Activated T-helper 2 cell treated with anti-CD3 and anti-CD28 coated beads, Interferon-gamma antibody, Interleukin-2, Interleukin-4, amounts not matched to agents 10 μg/mL and 5 μg/mL and 100 μg/mL, durations not matched to agents 14 hours and 24 hours and 36 hours (primary cell): ENCODE measurements at places on chromosomes 1 and 21.

DNA sequence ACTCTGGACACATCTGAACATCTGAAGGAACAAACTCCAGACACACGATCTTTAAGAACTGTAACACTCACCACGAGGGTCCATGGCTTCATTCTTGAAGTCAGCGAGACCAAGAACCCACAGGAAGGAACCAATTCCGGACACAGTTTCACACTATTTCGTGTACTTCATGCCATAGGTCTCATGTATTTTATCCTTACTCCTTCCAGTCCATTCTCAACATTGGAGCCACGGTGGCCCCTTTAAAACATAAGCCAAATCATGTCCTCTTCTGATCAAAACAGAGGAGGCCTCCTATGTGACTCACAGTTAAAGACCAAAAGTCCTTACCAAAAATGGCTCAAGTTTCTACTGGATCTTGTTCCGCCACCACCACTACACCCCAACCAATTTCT lies 29.8 kb upstream of the RCOR3 start:
- DNase-seq = no peak

- no peak for DNase-seq
Observed at GRCh38 chr1:238329671-238330070, 438.9 kb upstream of the ZP4 start.

- DNase-seq = no peak
Observed at GRCh38 chr1:246587606-246588005, 21.4 kb downstream of the CNST start.

GRCh38 chr1:4657960-4658541 lies 3.6 kb downstream of the AJAP1 start:
- DNase-seq = no peak

GRCh38 chr21:28235169-28235895 lies 757.3 kb downstream of the LTN1 start:
- no peak for DNase-seq

- no peak for DNase-seq
Observed at GRCh38 chr1:221863635-221864034, 121.7 kb upstream of the DUSP10 start.

DNA sequence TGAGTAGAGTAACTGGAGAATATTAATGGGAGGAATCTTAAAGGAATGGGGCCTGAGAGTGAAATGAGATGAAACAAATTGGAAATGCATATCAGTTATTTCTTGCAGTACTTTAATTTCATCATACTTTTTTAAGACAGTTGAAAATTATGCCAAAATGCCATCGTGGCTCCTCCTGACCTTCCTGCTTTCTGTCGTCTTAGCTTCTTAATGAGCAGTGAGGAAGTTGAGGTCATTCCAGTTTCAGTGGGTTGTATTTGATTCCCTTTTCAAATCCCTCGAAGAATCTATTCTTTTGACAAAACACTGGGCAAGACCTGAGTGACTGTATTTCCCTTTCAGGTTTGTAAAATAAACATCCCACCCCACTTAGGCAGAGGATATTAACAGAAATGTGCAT lies 134.9 kb upstream of the MAP1LC3C start:
- DNase-seq = no peak

GRCh38 chr1:156368889-156369684 lies at the start of gene RHBG:
RHBG (plus strand) TSS chr1:156369211; CDS start chr1:156369250, 39 bp downstream.
- DNase-seq = no peak
